ENCODE measurements at places on chromosomes 3 and 15. TPM values are rescaled to one million over a fixed set of nuclear protein-coding genes. Genes with fewer than 3 reads are reported as not detected.

FOXL2NB gene
- polyA plus RNA-seq, result not detected

NUP210 gene
- 0.90 TPM for polyA plus RNA-seq

CASR gene
- polyA plus RNA-seq, result not detected

C3orf33 gene
- 19.8 TPM for polyA plus RNA-seq

STAG1 gene
- polyA plus RNA-seq, result 6.5 TPM

INSYN1 gene
- polyA plus RNA-seq, result 1.6 TPM

DUOX1 gene
- polyA plus RNA-seq, result not detected

IMPG2 gene
- 0.05 TPM for polyA plus RNA-seq

ZNF385D gene
- polyA plus RNA-seq, result 191 TPM

Measured in Purkinje cell (primary cell).